HS-5 (cell line): ENCODE measurements at places on chromosomes 6 and 20.

- no peak for DNase-seq
Observed at GRCh38 chr6:378090-378957, 13.2 kb upstream of the IRF4 start.

GRCh38 chr20:31568041-31568731, 36.9 kb upstream of the ID1 start:
- no peak for DNase-seq

DNA sequence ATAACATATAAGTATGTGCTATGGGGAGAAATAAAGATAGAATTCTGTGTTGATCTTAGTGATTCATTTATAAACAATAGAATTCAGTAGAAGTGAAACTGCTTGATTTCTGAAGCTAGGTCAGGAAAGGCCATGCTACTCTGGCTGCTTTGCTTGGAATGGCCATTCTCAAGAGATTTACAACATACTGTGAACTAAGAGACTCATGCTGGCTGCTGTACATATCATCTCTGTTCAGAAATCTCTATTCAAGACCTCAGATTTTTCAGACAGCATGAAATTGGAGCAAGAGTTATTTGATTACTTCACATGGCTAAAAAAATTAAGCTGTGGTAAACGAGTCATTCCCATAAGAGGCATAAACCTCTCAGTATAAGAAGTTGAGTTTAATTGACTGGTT, 662.6 kb downstream of the BCKDHB start:
- peak; percentile 25 for DNase-seq

DNA sequence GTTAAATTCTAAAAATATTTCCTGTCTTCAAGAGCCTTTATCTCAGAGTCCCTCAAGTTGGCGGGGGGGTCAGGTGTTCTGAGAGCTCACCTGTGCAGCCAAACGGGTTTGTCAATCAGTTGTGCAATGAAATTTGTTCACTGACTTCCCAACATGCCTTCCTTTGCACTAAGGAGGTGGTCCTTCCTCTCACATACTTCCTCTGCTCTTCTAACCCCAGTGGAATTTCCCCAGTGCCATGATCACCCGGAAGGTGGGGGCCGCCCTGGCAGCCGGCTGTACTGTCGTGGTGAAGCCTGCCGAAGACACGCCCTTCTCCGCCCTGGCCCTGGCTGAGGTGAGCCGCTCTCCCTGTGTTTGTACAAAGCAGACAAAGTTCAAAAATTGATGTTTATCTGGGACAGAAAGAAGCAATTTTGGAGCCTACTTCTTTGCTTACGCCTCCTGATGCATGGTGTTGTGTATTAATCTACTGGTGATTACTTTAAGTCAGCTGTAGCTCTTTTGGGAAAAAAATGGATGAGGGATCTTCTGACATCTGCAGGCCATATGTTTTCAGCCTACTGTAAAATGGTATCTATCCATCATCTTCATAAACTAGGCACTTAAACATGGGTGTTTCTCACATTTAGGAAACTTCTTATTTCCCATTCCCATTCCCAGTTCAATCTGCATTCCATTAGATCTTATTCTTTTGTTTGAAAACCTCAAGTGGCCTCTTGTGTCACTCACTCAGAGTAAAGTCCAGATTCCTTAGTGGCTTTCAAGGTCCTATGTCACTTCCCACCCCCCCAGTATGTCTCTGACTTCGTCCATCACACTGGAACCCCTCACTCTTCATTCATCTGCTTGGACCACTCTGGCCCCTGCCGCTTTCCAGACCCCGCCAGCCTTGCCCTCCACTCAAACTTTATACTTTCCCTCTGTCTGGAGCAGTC, 10.1 kb downstream of the ALDH5A1 start:
- no peak for DNase-seq

DNA sequence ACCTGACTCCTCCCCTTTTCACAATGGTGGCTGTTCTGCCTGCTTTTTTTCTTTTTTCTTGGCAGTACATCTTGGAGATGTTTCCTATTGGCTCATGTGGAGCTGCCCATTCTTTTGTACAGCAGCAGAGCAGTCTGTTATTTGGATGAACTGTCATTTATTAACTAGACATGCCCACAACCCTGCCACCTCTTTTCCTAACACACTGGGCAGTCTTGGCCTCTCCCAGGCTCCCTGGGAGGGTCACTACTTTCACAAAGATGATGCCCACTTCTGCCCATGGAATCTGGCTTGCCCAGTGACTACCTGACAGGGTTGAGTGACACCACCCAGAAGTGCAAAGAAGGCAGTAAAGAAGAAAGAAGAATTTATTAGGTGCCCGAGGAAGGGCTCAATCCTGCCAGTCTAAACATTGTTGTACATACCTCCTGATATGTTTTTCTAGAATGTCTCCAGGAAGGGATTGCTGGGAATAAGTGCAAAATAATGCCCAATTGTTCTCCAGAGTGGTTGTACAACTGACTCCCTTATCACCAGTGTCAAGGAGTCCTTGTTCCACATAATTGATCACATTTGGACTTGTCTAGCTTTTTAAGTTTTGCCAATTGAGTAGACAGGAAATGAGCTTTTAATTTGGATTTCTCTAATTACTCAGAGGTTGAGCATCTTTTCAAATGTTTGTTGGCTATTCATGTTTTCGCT, 19.7 kb upstream of the SCRT2 start:
- DNase-seq: no peak

- no peak for DNase-seq
Observed at GRCh38 chr20:25865715-25866656, 169.3 kb upstream of the ZNF337 start.

DNA sequence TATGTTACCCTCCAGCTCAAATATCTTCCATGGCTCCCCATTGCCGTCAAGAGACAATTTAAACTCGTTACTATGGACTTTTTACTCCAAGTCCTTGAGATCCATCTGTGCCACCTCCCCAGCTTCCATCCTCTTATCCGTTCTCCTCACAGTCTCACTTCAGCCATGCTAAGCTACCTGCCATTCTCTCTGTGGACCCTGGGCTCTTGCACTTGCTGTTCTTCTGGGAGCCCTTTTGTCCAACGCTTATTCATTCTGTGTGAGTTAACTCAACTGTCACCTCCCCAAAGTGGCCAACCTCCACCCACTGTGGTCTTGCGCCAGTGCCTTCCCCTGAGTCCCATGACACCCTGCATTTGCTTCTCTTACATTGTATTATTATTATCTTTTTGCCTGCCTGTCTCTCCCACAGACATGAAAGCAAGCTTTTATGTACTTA, 132.4 kb downstream of the BCAS1 start:
- DNase-seq: no peak

DNA sequence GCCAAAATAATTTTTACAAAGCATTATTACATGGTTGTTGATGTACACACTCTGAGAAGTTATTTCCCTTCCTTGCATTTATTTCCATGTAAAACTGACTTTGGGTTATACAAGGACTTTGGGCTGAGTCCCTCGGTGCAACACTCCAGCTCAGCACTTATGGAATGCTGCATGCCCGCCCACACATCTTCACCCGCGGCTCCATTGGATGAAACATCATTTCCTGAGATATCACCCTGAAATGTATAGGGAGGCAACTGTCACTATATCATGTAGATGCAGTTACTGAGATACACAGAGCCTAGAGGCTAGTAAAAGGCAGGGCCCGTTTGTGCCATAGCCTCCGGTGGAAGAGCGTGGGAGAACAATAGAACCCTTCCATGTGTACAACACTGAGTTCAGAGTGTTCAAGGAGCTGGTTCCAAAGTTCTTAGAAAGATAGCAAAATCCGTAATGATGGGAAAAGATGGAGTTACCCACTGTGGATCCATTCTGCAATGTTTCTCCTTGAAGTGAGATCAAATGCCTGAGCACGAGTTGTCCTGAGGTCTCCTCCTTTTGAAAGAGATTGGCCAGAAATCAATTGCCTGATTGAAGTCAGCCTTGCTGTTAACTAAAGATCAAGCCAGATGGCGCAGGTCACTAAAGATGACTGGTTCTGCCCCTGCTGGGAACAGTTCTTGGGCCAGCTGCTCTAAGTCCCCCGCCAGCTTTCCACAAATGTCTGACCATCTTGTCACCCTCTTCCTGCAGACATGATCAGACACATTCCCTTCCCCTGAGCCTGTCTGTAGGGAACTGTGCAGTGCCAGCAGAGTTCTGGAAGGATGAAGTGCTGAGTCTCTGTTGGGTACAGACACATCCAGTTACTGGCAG, 100.9 kb upstream of the IYD start:
- DNase-seq: peak; percentile 52

DNA sequence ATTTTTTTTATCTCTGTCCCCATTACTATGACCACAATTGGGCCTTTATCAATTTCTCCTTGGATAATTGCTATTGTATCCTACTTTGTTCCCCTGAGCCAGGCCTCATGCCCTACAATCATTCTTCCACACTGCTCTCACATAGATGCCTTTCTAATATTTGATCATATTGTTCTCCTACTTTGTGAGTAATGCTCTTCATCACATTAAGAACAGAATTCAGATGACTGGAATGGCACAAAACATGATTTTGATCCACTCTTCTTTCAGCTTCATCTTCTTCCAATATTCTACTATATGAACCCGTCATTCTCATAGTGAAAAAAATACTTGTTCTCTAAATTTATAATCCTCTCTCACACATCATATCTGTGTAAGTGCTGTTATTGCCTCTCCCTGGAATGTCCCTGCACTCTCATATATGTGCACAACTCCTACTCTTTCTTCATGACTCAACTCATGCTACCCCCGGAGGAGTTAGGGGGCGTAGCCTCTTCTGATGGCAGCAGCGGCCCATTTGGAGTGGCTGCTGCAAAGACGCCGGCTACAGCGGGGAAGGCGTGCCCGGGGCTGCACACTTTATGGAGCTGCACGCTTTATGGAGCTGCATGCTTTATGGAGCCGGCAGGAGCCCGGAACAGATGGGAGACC, 25.3 kb upstream of the HACE1 start:
- no peak for DNase-seq

DNA sequence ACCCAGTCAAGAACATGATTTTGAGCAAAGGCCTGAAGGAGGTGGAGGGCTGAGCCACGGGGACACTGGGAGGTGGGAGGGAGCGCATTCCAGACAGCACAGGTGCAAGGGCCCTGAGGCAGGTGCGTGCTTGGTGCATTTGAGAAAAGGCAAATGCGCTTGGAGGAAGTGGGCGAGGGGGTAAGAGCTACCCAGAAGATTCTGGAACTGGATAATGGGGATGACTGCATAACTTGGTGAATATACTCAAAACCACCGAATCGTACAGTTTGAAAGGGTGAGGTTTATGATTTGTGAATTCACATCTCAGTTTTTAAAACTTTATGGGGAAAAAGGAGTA, 9.8 kb downstream of the PREX1 start:
- DNase-seq: no peak
